ENCODE measurements at places on chromosomes 4 and X.

GRCh38 chrX:53125506-53125905 lies 31.6 kb downstream of the KANTR start:
- no peak for DNase-seq

GRCh38 chrX:9847071-9847470 lies 60.8 kb downstream of the SHROOM2 start:
- no peak for DNase-seq

- no peak for DNase-seq
These were observed 96.3 kb downstream of the TMA16 start for GRCh38 chr4:163590619-163591264.

GRCh38 chr4:110624904-110625494 lies 2.1 kb upstream of the PITX2 start:
- DNase-seq = no peak

DNA sequence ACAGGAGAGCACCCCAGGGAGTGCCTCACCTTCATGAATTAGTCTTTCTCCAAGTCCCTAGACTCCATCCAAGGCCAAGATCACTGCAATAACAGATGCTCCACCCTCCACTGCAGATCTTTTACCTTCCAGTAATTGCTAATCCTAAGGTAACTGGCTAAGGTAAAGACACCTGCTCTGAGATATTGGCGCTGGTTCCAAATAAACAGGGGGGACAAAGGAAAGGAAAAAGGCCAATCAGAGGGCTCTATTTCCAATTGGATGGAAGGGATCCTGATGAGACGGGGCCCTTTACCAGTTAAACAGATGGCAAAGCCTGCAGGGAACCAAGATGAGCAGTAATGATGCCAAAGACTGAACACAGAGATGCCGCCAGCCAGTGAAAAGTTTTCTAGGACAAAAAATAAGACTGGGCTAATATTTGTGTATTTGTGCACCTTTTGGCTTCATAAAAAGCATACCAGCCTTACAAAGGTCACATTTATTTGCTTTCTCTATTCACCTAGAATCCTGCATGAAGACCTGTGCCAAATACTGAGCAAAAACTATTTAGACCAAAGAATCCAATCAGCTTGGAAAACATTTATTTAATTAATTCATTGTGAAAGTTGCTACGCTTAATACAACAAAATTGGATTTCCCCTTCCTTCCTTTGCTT lies 148.5 kb downstream of the PPP3CA start:
- no peak for DNase-seq

- no peak for DNase-seq
These were observed 67.1 kb upstream of the MYOZ2 start for GRCh38 chr4:119068529-119068962.

DNA sequence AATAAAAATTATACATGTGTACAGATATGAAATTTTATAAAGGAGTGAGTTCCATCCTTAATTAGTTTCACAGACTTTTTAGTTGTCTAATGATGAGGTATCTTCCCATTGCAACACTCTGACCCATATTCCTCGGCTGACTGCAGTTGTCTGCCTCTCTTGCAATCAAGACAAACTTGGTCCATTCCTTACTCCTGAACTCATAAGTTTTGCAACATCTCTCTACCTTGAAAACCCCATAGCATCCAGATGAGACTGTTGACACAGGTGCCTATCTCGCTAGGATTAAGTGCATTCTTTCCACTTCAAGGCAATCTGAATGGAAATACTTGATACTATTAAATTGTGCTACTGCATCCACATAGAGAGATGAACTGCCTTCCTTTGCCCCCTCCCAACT lies 2.3 kb downstream of the XKRX start:
- DNase-seq = no peak

- no peak for DNase-seq
These were observed 66.6 kb downstream of the MTMR1 start for GRCh38 chrX:150759568-150760416.

- no peak for DNase-seq
These were observed 16.6 kb downstream of the LRPAP1 start for GRCh38 chr4:3515646-3516045.

GRCh38 chrX:101759000-101759399 lies 99.3 kb upstream of the ARMCX2 start:
- no peak for DNase-seq

- DNase-seq = no peak
These were observed 153.4 kb upstream of the ARSJ start for GRCh38 chr4:114132830-114133229.

DNA sequence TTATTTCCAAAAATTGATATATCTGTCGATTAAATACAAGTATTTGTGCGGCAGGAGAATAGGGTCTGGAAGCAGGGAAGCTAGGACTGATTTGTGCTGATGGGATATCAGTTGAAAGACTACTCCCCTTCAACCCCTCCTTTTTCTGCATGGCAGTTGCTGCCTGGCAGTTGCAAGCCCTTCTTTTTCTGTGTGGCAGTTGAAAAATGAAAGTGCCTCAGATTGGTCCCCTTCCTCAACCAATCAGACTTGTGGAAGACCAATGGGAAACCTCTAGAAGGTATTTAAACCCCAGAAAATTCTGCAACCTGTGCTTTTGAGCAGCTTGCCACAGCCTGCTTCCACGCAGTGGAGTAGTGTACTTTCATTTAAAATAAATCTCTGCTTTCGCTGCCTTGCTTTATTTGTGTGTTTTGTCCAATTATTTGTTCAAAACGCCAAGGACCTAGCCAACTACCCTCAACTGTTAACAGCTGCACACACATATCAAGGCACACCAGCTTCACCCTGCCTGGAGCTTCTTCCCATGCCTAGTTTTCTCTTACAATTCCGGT lies 1.5 kb upstream of the TMA16 start:
- no peak for DNase-seq

DNA sequence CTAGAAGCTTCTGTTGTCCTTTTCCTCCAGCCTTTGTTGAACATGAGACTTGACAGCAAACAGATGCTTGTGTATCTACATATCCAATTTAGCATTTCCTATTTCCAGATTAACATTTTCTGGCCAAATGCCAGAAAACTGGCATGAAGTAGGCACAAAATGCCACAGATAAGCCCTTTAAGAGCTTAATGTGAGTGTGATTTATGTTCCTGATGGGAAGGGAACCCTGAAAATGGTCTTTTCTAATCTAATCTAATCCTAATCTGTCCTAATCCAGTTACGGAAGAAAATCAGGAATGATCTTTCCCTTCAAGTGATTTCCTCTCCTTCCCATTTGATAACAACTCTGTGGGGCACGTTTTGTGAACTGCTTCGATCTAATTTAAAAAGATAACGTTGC lies 133.0 kb upstream of the C1QTNF7 start:
- no peak for DNase-seq

DNA sequence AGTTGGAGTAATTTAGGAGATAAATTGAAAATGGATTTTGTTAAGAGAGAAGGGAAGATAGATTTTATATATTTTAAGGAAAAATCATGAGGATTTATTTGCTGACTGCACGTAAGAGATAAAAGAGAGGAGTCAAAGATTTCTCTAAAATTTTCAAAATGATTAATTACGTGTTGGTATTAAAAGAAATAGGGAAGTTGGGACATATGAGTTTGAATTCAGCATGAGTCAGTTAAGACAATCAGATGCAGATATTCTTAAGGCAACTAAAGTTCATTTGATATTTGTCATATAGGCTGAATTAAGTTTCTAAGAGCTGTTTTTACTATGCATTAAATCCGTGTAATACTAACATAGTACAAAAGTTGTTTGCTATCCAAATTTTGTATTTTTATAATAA lies 46.9 kb downstream of the TET2 start:
- DNase-seq = no peak

DNA sequence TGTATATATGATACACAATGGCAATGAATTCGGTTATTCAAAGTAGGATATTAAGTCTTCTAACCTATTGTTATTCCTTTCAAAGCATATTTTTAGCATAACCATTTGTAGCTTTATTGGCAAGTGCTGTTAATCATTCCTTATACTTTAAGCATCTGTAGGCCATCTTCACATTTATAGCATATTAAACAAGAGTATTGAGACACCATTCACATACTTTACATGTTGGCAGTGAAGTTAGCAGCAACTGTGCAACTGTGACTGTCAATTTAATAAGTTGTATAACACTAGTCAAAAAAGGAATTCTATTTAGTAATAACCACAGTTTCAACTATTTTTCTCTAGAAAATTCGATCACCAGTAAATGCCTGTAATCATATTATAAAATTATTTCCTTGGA lies 107.3 kb upstream of the MYOZ2 start:
- DNase-seq = no peak

- DNase-seq = no peak
These were observed 18.4 kb downstream of the IL21 start for GRCh38 chr4:122602277-122603142.

DNA sequence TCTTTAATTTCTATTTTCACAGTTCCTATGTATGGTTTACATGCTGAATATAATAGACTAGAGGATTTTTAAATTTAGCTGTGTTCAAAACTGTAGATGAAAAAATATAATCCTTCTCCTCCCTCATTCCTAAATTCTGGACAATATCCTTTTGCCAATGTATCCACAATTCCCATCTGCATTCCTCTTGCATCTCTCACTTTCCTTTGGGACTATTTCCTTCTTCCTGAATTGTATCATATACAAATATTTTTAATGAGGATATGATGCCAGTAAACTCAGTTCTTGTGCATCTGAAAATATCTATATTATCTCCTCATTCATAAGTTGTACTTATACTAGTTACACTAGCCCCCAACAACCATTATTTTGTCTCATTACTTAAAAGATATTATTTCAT lies 46.7 kb downstream of the DDX60L start:
- no peak for DNase-seq

- no peak for DNase-seq
These were observed 126.9 kb downstream of the RNF150 start for GRCh38 chr4:141006242-141006802.

- no peak for DNase-seq
These were observed 27.0 kb upstream of the LNX1 start for GRCh38 chr4:53618321-53618720.

GRCh38 chr4:100852326-100852725 lies 334.5 kb upstream of the EMCN start:
- no peak for DNase-seq

- no peak for DNase-seq
These were observed 685.0 kb upstream of the FRG1 start for GRCh38 chr4:189255636-189256035.

GRCh38 chr4:19438233-19438632 lies 813.5 kb upstream of the SLIT2 start:
- no peak for DNase-seq

- no peak for DNase-seq
These were observed 109.3 kb upstream of the NUDT6 start for GRCh38 chr4:123031664-123032063.

GRCh38 chr4:22672944-22673343 lies 19.8 kb upstream of the GBA3 start:
- DNase-seq = no peak

- no peak for DNase-seq
These were observed 51.7 kb upstream of the MCF2 start for GRCh38 chrX:139759637-139760036.

DNA sequence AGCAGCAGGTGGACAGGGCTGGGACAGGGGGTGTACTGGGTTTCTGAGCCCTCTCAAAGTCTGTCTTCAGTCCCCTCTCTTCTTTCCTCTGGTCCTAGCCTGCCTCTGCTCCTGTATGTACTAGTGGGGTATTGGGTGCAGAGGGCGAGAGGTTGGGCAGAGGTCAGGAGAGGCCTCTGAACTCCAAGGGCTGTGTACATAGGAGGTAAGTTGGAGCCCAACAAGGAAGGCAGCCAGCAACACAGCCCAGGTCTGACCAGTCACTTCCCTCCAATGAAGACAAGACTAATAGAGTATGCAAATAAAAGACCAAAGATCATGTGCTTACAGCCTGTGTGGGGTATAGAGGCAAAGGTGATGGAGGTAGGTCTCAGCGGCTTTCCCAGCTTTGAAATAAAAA lies at the start of gene PFKFB1:
Gene PFKFB1, minus strand, starts transcription at position 90 of the 400 bp plus-strand sequence. CDS start 181 bp downstream, outside the sequence.
- no peak for DNase-seq

Data from activated naive CD4-positive, alpha-beta T cell (primary cell).